Activated T-cell treated with anti-CD3 and anti-CD28 coated beads, Interleukin-2, amount 50 U/mL, for 4 hours (primary cell): ENCODE measurements at places on chromosomes 6 and 20. TPM values are rescaled to one million over a fixed set of nuclear protein-coding genes. Genes with fewer than 3 reads are reported as not detected.

The CARMIL1 gene
- total RNA-seq, result 1.2 TPM

The CDKN1A gene
- 28.3 TPM for total RNA-seq

The STMN3 gene
- 12.4 TPM for total RNA-seq

The ERVFRD-1 gene
- total RNA-seq, result not detected

The TMC2 gene
- not detected for total RNA-seq

The ADGRB3 gene
- not detected for total RNA-seq

The ECT2L gene
- not detected for total RNA-seq

The ZC3H12D gene
- total RNA-seq, result 42.5 TPM

The TINAG gene
- total RNA-seq, result not detected

The SLC17A3 gene
- total RNA-seq, result 0.11 TPM

The SPATA25 gene
- total RNA-seq, result 0.73 TPM

The HDDC2 gene
- total RNA-seq, result 92.8 TPM

GRCh38 chr6:137487869-137488149 is 6.4 kb downstream of the OLIG3 start:
- no peak for DNase-seq

- DNase-seq, result no peak
Measured at GRCh38 chr6:82370788-82371187, 7.2 kb downstream of the TPBG start.

GRCh38 chr6:77638129-77638830 is 14.6 kb upstream of the MEI4 start:
- no peak for DNase-seq

- DNase-seq, result no peak
Measured at GRCh38 chr20:54485631-54486030, 10.2 kb downstream of the DOK5 start.

- DNase-seq, result no peak
Measured at GRCh38 chr6:14359438-14359837, 241.9 kb downstream of the CD83 start.

- no peak for DNase-seq
Measured at GRCh38 chr20:19045371-19045770, 167.1 kb upstream of the SLC24A3 start.

- DNase-seq, result no peak
Measured at GRCh38 chr6:1792989-1793388, 183.3 kb downstream of the FOXC1 start.

GRCh38 chr6:14660806-14661579 is 543.4 kb downstream of the CD83 start:
- DNase-seq, result peak; percentile 46

- no peak for DNase-seq
Measured at GRCh38 chr20:43243672-43244269, 54.1 kb upstream of the PTPRT start.

- peak; percentile 69 for DNase-seq
Measured at GRCh38 chr6:87151781-87152525, 3.4 kb upstream of the ZNF292 start.

DNA sequence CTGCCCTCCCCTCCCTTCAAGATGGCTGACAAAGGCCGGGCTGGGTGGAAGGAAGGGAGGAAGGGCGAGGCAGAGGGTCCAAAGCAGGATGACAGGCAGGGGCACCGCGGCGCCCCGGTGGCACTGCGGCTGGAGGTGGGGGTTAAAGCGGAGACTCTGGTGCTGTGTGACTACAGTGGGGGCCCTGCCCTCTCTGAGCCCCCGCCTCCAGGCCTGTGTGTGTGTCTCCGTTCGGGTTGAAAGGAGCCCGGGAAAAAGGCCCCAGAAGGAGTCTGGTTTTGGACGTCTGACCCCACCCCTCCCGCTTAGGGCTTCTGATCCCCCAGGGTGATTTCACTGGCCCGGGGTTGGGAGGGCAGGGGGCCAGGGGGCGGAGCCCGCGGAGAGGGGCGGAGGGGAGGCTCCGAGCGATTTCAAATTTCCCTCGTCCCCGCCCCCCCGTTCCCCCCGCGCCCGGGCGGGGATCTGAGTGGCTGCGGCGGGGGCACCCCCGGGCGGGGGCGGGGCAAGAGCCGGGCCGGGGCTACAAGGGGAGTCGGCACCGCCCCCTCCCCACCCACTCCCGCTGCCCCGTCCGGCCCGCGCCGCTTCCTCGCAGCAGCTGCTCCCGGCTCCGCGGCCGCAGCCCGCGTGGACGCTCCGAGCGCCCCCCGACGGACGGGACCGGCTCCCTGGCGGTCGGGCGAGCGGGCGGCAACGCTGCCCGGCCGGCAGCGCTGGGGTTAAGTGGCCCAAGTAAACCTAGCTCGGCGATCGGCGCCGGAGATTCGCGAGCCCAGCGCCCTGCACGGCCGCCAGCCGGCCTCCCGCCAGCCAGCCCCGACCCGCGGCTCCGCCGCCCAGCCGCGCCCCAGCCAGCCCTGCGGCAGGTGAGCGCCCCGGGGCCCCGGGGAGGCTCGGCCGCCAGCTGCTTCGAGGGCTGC is at the start of gene DNMT3B:
TSS of gene DNMT3B (plus strand) at position 555 of the 923 bp plus-strand sequence. CDS start 17,939 bp downstream, outside the sequence.
- DNase-seq, result peak; percentile 66

DNA sequence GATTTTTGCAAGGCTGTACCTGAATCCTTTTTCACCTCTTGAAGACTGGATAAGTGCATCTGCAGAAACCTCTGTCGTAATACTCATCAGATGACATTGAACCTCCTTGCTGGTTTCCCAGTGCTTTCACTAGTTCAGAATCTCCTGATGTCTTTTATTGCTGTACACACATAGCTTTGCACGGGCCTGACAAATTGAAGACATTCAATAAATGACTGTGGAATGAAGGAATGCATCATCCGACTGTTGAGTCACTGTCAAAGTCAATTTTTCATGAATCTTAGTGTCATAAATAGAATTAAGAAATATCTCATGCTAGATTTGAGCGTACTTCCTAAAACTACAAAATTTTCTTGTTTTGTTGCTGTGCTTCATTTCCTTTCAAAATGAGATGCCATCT is 598.2 kb upstream of the MAP3K7 start:
- DNase-seq, result no peak

DNA sequence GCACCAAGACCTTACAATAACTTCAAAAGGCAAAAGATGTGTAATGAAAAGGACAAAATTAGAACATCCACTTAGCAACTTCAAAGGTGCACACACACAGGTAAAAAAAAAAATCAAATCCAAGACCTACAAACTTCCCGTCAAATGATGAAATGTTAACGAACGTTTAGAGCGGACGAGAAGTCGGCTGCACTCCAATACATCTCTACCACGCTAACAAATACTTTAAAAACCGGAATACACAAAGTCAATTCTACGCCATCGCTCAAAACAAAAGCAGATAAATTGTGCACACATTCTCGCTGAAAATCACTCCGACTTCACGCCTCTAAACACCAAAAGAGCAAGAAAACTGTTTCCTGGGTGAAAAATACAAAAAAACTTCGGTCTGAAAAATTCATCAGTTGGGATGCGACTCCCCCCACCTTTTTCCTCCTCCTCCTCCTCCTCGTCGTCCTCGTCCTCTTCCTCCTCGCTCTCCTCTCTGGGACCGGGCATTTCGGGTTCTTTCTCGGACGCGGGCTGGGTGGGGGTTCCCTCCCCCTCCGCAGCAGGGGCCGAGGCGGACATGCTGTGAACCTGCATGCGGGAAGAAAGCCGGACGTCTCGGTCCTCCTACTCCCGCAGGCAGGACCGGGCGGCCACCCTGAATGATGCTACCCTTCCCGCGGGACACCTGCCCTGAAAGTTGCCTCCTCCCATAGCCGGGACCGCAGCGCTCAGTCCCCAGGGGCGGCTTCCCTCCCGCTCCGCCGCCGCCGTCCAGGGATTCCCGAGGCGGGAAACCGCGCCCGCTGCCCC is 712 bp downstream of the DEK start:
- DNase-seq, result no peak

- no peak for DNase-seq
Measured at GRCh38 chr6:108630050-108630714, 69.5 kb downstream of the FOXO3 start.

- no peak for DNase-seq
Measured at GRCh38 chr20:34033903-34034302, 40.2 kb downstream of the RALY start.

- no peak for DNase-seq
Measured at GRCh38 chr20:16209951-16210361, 363.3 kb downstream of the KIF16B start.

GRCh38 chr6:80210618-80211017 is 104.1 kb downstream of the BCKDHB start:
- DNase-seq, result no peak

- DNase-seq, result no peak
Measured at GRCh38 chr6:53330137-53330536, 18.6 kb downstream of the ELOVL5 start.

GRCh38 chr20:61422636-61423425 is 170.8 kb downstream of the CDH4 start:
- no peak for DNase-seq

GRCh38 chr6:42347456-42347855 is 104.3 kb downstream of the TRERF1 start:
- DNase-seq, result no peak

DNA sequence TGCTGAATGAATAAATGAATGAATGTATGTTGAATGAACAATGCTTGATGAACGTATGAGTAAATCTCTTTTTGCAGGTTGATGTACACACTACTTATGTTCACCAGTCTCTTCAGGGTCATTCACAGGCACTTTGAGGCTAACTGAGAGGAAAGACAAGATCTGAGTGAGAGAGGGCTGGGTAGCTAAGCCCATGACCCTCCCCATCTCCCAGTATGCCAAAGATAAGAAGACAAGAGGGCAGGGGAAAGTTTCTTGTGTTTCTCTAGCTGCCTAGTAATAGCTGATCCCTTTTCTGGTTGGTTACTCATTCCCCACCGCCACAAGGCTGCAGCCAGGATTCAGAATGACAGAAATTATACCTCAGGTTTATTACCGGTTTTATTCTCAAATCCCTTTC is 90.7 kb downstream of the CEP57L1 start:
- no peak for DNase-seq

GRCh38 chr6:4802312-4802935 is 26.2 kb downstream of the CDYL start:
- DNase-seq, result no peak

DNA sequence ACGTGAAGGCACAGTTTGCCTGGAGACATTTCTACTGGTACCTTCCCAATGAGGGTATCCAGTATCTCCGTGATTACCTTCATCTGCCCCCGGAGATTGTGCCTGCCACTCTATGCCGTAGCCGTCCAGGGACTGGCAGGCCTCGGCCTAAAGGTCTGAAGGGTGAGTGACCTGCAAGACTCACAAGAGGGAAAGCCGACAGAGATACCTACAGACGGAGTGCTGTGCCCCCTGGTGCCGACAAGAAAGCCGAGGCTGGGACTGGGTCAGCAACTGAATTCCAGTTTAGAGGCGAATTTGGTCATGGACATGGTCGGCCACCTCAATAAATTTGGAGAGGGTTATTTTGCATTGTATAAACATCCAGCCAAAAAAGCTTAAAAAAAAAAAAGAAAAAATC is 420.3 kb upstream of the FLRT3 start:
- DNase-seq, result no peak

DNA sequence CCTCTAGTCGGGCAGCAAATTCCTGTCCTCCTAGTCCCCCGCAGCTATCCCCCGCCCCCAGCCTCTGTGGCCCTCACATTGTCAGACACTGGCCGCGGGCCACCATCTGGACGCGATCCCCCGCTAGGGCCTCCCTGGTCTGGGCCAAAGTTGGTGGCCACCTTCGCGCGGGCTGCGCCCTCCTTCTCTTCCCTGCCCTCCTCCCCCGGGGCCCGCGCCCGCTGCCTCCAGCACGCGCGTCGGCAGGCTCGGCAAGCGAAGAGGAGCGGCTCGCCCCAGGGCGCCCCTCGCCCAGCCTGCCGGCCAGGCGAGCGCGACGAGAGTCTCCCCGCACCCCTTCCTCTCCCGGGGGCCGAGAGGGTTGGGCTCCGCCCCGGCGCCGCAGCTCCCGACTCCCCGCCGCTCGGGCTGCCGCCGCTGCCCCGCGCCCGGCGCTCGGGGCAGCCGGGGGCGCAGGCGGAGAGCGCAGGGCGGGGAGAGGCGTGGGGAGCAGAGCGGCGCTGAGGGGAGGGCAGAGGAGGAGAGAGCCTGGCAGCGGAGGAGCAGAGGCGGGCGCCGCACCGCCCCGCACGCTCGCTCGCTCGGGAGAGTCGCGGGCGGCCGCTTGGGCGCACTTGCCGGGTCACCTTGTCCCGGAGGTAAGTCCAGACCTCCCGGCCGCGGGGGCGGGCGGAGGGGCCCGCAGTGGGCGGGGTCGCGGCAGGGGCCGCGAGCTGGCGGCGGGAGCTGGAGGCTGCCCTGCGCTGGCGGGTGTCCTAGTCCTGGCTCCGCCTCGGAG is at the start of gene SYNDIG1:
TSS of gene SYNDIG1 (plus strand) at position 514 of the 778 bp plus-strand sequence. CDS start 73,469 bp downstream, outside the sequence.
- no peak for DNase-seq

GRCh38 chr20:53527196-53527595 is 66.4 kb downstream of the ZNF217 start:
- DNase-seq, result no peak

GRCh38 chr20:22824077-22824476 is 211.0 kb upstream of the SSTR4 start:
- DNase-seq, result no peak

DNA sequence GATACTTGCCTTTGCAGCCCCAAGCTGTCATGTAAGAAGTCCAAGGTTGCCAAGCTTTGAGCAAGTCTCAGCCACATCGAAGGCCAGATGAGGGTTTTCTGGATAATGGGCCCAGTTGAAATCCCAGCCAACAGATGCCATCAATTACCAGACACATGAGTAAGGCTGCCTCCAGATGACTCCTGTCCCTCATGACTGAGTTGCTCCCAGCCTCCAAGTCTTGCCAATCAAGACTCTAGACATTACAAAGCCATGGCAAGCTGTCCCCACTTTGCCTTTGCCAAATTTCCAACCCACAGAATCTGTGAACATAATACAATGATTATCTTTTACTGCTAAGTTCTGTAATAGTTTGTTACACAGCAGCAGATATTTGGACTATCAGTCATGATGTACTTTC is 76.8 kb upstream of the ARMC2 start:
- DNase-seq, result no peak

- DNase-seq, result no peak
Measured at GRCh38 chr6:110140650-110141049, 38.8 kb downstream of the WASF1 start.

- no peak for DNase-seq
Measured at GRCh38 chr6:13474360-13474759, 13.0 kb downstream of the GFOD1 start.
